ENCODE measurements at places on chromosomes 12 and 14. TPM values are rescaled to one million over a fixed set of nuclear protein-coding genes. Genes with fewer than 3 reads are reported as not detected.

GRCh38 chr14:61812347-61813095, 50.3 kb downstream of the SNAPC1 start:
- H3K4me1 ChIP-seq = peaks cover 7% of the 10 kb centered on the region
- DNase-seq = no peak
- no peak within 1 kb of the TSS for H3K4me3 ChIP-seq
- no peaks in the 10 kb centered on the region for H3K36me3 ChIP-seq

GRCh38 chr14:74980731-74981461, 21.8 kb upstream of the EIF2B2 start:
- no peaks in the 10 kb centered on the region for H3K4me1 ChIP-seq
- H3K4me3 ChIP-seq = no peak overlapping the region
- no peak for DNase-seq
- H3K27ac ChIP-seq = no peak overlapping the region

DNA sequence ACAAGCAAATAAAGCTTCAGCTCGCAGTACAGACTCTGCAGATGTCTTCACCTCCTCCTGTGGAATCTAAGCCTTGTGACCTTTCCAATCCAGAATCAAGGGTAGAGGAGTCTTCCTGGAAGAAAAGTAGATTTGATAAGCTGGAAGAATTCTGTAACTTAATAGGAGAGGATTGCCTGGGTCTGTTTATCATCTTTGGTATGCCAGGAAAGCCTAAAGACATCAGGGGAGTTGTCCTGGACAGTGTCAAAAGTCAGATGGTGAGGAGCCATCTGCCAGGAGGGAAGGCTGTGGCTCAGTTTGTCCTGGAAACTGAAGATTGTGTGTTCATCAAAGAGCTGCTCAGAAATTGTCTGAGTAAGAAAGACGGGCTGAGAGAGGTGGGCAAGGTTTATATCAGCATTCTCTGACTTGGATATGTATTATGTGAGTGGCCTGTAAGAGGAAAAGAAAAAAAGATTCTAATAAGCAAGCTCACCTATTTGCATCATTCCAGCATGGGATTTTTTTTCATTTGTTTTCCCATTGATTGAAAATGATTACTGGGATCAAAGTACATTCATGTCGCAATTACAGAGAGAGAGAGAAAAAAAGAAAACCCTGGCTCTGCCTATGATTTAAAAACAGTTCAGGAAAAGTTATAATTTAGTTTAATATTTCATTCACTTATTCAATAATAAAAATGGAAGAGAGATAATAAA, 767 bp downstream of the REP15 start:
- H3K27ac ChIP-seq = peak overlapping the region; percentile 18
- DNase-seq = no peak
- peaks cover 6% of the 10 kb centered on the region for H3K36me3 ChIP-seq
- no peak overlapping the region for H3K4me3 ChIP-seq

SOX5 gene
- total RNA-seq = 3.0 TPM

GRCh38 chr12:29673346-29673745, 110.4 kb downstream of the TMTC1 start:
- H3K27ac ChIP-seq = no peak overlapping the region
- H3K36me3 ChIP-seq = no peaks in the 10 kb centered on the region
- H3K27me3 ChIP-seq = no peaks in the 10 kb centered on the region
- DNase-seq = no peak
- H3K4me1 ChIP-seq = no peaks in the 10 kb centered on the region
- H3K4me3 ChIP-seq = no peak overlapping the region

- no peak for DNase-seq
- no peaks in the 10 kb centered on the region for H3K27me3 ChIP-seq
- no peak overlapping the region for H3K4me3 ChIP-seq
- H3K27ac ChIP-seq = peak overlapping the region; percentile 28
- H3K4me1 ChIP-seq = peaks cover 22% of the 10 kb centered on the region
- H3K36me3 ChIP-seq = no peaks in the 10 kb centered on the region
Measured at GRCh38 chr12:48881686-48882314, 16.1 kb upstream of the RND1 start.

RNASE7 gene
- total RNA-seq = 1.0 TPM

- H3K4me3 ChIP-seq = no peak overlapping the region
- H3K27ac ChIP-seq = no peak overlapping the region
- DNase-seq = no peak
- H3K27me3 ChIP-seq = no peaks in the 10 kb centered on the region
- H3K4me1 ChIP-seq = peaks cover 33% of the 10 kb centered on the region
Measured at GRCh38 chr12:1934831-1935230, 16.4 kb upstream of the CACNA2D4 start.

DNA sequence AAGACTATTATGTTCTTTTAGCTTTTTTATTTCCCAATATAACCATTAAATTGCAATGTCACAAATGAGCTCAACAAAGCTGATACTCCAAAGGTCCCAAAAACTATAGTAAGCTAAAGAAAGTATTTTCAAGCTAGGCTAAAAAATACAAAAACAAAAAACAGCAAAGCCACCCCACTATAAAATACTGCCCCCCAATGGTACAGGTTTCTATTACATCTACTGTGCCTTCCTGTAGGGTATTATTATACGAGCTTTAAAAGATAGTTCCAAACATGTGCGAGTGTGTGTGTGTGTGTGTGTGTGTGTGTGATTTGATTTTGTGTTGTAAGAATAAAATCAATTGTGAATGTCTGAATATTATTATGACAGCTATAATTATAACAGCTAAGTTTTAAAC, 1.1 kb downstream of the IFNG start:
- no peaks in the 10 kb centered on the region for H3K27me3 ChIP-seq
- no peaks in the 10 kb centered on the region for H3K4me1 ChIP-seq
- H3K36me3 ChIP-seq = no peaks in the 10 kb centered on the region

GRCh38 chr12:70918321-70918720, 2.2 kb downstream of the PTPRR start:
- peaks cover 7% of the 10 kb centered on the region for H3K27me3 ChIP-seq
- DNase-seq = no peak
- H3K27ac ChIP-seq = no peak overlapping the region
- peaks cover 8% of the 10 kb centered on the region for H3K4me1 ChIP-seq

- DNase-seq = no peak
- H3K27me3 ChIP-seq = no peaks in the 10 kb centered on the region
- no peak overlapping the region for H3K4me3 ChIP-seq
- no peak overlapping the region for H3K27ac ChIP-seq
- no peaks in the 10 kb centered on the region for H3K36me3 ChIP-seq
Measured at GRCh38 chr12:108575199-108575912, 13.0 kb downstream of the ISCU start.

GRCh38 chr12:50914872-50915484, 37.4 kb upstream of the HIGD1C start:
- no peak overlapping the region for H3K4me3 ChIP-seq
- H3K36me3 ChIP-seq = no peaks in the 10 kb centered on the region
- no peaks in the 10 kb centered on the region for H3K27me3 ChIP-seq

DNA sequence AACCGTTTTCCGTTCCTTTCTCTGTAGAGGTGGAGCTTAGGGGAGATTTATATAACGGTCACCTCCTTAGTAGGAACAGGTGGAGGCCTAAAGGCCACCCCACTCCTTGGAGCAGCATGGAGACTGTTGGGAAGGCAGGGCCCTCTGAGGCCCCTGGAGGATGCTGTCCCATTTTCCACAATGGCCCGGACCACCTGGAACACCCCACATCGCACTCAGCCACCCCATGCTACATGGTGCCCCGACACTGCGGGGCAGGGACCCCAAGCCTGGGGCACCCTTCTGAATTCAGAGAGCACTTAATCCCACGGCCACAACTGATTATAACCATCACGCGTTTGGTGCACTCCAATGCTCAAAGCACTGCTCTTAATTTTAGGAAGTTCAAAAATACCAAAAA, 41.4 kb downstream of the C14orf132 start:
- H3K4me3 ChIP-seq = no peak overlapping the region
- DNase-seq = no peak
- H3K27me3 ChIP-seq = no peaks in the 10 kb centered on the region
- no peaks in the 10 kb centered on the region for H3K36me3 ChIP-seq
- H3K4me1 ChIP-seq = peaks cover 12% of the 10 kb centered on the region
- no peak overlapping the region for H3K27ac ChIP-seq

ART4 gene
- total RNA-seq = 1.3 TPM

ERBB3 gene
- 74.8 TPM for total RNA-seq

PRIMA1 gene
- 0.33 TPM for total RNA-seq

GRCh38 chr12:82862876-82863649, 176.4 kb downstream of the TMTC2 start:
- no peak for DNase-seq
- no peak overlapping the region for H3K27ac ChIP-seq
- H3K4me3 ChIP-seq = no peak overlapping the region

- H3K27me3 ChIP-seq = no peaks in the 10 kb centered on the region
- no peak overlapping the region for H3K27ac ChIP-seq
- no peaks in the 10 kb centered on the region for H3K4me1 ChIP-seq
- DNase-seq = peak; percentile 42
Measured at GRCh38 chr14:59427653-59428580, 37.3 kb downstream of the GPR135 start.

DNA sequence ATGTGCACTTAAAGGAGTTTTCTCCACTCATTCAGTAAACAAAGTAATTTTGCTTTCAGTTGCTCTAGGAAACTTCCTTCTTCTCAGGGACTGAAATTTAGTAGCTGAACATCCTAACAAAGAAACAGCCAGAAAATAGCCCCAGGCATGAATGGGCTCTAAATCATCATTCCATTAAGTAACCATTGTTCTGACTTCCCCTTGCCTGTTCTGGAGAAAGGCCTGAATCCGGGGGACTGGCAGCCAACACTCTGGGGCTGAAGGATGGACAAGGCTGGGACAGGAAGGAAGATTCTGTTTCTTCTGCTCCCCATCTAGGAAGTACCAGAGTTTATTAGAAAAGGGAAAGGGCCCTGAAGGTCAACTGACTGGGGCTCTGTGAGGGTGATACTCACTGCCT, 104.5 kb downstream of the ESRRB start:
- H3K27ac ChIP-seq = no peak overlapping the region
- no peak for DNase-seq
- H3K4me1 ChIP-seq = no peaks in the 10 kb centered on the region
- no peak overlapping the region for H3K4me3 ChIP-seq
- H3K36me3 ChIP-seq = no peaks in the 10 kb centered on the region
- H3K27me3 ChIP-seq = no peaks in the 10 kb centered on the region

DNA sequence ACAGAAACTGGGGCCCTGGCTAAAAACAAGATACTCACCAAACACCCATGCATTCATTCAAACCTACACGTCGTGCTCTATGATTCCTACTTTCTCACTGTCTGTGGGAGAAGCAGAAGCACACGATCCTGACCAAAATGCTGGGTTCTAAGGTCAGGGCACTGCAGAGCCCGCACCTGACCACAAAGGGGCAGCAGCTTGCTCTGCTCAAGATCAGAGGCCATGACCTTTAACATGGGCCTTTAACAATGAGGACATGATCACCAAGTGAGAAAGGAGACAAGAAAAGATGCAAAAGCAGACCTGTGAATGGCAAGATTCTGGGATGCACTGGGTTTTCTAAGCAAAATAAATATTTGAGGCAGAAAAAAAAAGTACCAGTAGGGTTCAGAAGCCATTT, 40.1 kb upstream of the VPS33A start:
- no peak for DNase-seq
- no peaks in the 10 kb centered on the region for H3K4me1 ChIP-seq
- peaks cover 29% of the 10 kb centered on the region for H3K36me3 ChIP-seq
- no peak overlapping the region for H3K27ac ChIP-seq
- H3K27me3 ChIP-seq = no peaks in the 10 kb centered on the region

CGRRF1 gene
- total RNA-seq = 6.3 TPM

DNA sequence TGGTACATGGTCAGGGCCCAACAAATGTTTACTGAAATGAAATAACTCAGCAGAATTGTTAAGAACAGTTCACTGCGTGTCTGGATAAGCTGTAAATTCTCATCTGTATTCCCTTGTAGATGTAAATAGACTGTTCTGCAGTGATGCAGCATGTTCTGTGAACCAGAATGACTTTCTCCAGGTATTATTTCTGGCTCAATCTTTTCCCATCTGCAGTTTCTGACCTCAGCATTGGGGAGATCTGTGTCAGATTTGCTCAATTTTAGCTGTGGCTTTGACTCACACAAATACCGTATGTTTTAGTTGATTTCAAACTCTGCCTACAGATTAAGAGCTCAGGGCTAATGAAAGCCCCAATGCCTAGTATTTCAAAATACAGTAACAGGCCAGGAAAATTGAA, 49.2 kb upstream of the DICER1 start:
- peaks cover 18% of the 10 kb centered on the region for H3K36me3 ChIP-seq
- H3K27ac ChIP-seq = no peak overlapping the region
- no peak overlapping the region for H3K4me3 ChIP-seq
- DNase-seq = no peak
- H3K27me3 ChIP-seq = no peaks in the 10 kb centered on the region

DNA sequence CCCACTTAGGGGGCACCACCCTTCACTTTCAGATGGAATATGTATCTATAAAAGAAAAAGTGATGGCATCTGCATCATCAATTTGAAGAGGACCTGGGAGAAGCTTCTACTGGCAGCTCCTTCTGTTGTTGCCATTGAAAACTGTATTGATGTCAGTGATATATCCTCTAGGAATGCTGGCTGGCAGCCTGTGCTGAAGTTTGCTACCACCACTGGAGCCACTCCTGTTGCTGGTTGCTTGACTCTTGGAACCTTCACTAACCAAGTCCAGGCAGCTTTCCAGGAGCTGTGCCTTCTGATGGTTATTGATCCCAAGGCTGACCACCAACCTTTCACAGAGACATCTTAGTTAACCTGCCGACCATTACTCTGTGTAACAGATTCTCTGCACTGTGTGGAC, 44.7 kb downstream of the RIMKLB start:
- H3K27ac ChIP-seq = no peak overlapping the region
- no peaks in the 10 kb centered on the region for H3K36me3 ChIP-seq

CCDC197 gene
- total RNA-seq = not detected

SDSL gene
- total RNA-seq = 15.2 TPM

GRCh38 chr12:126742241-126742641, 1524.7 kb upstream of the TMEM132C start:
- H3K27me3 ChIP-seq = no peaks in the 10 kb centered on the region
- H3K36me3 ChIP-seq = no peaks in the 10 kb centered on the region
- DNase-seq = no peak
- H3K4me1 ChIP-seq = no peaks in the 10 kb centered on the region
- H3K27ac ChIP-seq = no peak overlapping the region

GRCh38 chr12:95790033-95790916, at the start of gene NTN4:
TSS of gene NTN4 (minus strand) at chr12:95790764. CDS start at chr12:95790309, 455 bp downstream.
- H3K4me3 ChIP-seq = peak within 1 kb of the TSS; percentile 79
- DNase-seq = peak; percentile 69
- H3K27me3 ChIP-seq = no peaks in the 10 kb centered on the region
- H3K4me1 ChIP-seq = peaks cover 47% of the 10 kb centered on the region

Measured in body of pancreas (tissue), 4 donors.